Temporal lobe (tissue), 4 donors: ENCODE measurements at places on chromosomes 2 and 18. TPM values are rescaled to one million over a fixed set of nuclear protein-coding genes. Genes with fewer than 3 reads are reported as not detected.

The FOXI3 gene
- 0.25 TPM for total RNA-seq

The GALNT14 gene
- 10.1 TPM for total RNA-seq

The ONECUT2 gene
- total RNA-seq = 1.2 TPM

The ADD2 gene
- 385 TPM for total RNA-seq

The BMP10 gene
- total RNA-seq = not detected

The CD302 gene
- total RNA-seq = 2.5 TPM

The TMEM169 gene
- total RNA-seq = 15.7 TPM

The POU3F3 gene
- 230 TPM for total RNA-seq

The GALNT13 gene
- 22.1 TPM for total RNA-seq

The PLCD4 gene
- total RNA-seq = 0.25 TPM

The ANTXR1 gene
- 13.3 TPM for total RNA-seq

The MREG gene
- total RNA-seq = 2.2 TPM

The ANKRD36C gene
- 169 TPM for total RNA-seq
